ENCODE measurements at places on chromosomes 2 and 18.

DNA sequence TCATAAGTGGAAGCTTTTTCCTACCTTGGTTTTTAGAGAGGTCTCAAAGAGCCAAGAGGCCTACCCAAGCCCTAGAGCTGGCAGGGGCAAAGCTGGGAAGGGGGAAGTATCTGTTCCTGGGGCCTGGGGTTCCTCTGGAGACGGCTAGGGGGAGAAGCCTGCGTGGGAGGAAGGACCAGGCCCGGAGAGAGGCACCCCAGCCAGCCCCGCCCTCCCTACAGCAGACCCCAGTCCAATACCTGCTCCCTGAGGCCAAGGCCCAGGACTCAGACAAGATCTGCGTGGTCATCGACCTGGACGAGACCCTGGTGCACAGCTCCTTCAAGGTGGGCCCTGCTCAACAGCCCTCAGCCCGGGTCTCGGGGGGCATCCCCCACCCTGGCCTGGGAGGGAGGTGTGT lies 2.2 kb downstream of the CTDSP1 start:
- no peak for DNase-seq

GRCh38 chr18:49628881-49629795 lies 67.3 kb downstream of the LIPG start:
- DNase-seq, result no peak

- DNase-seq, result no peak
Observed at GRCh38 chr2:16302431-16303272, 362.3 kb downstream of the MYCN start.

- no peak for DNase-seq
Observed at GRCh38 chr18:45626330-45627203, 11.3 kb downstream of the SLC14A2 start.

DNA sequence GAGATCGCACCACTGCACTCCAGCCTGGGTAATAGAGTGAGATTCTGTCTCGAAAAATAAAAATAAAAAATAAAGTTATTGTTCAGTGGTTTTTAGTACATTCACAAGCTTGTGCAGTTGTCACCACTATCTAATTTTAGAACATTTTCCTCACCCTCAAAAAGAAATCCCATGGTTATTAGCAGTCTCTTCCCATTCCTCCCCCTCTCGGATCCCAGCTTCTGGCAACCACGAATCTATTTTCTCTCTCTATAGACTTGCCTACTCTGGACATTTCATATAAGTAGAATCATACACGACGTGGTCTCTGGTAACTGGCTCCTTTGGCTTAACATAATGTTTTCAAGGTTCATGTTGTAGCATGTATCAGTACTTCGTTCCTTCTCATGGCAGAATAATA lies 38.6 kb downstream of the CABLES1 start:
- no peak for DNase-seq

Measured in GM13977 (cell line).